Hematopoietic multipotent progenitor cell treated with erythropoietin and hydrocortisone succinate and interleukin-3 and kit ligand, for 6 days (in vitro differentiated cells): ENCODE measurements at places on chromosomes 16 and 17.

- DNase-seq: no peak
These were observed 80.0 kb downstream of the PCTP start for GRCh38 chr17:55830699-55831471.

DNA sequence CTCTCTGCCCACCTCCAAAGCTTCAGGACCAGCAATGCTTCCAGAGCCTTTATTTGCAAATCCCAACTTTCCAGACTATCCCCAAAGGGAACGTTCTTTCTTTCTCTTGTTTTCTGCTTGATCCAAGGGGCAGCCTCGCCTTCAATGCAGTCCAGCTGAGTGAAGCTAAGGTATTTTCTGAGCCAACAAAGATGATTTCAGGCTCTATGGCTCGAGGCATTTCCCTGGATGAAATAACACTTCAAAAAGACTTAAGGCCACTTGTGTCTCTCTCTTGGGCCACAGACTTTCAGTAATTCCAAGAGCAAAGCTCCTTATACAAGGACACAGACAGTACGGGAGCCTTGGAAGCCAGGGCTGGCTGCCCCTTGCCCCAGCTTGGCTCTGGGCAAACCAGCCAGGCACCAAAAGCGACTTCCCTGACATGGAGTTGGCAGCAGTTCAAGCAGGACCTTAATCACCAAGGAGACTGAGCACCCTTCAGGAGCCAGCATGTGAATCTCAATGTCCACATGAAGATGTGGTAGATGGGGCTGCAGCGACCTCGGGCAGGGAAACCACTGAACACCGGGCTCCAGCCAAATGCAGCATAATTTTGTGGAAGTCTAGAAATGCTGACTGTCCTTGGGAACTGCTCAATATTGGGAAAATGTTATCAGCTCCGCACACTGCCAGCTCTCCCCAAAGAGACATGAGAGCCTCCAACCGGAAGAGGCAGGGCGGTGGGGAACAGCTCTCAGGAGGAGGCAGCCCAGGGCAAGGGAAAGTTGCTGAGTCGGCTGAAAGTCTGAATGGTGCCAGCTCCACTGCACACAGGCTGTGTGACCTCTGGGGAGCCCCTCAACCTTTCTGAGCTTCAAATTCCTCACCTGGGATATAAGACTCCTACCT lies 39.0 kb downstream of the TK2 start:
- peak; percentile 34 for DNase-seq

DNA sequence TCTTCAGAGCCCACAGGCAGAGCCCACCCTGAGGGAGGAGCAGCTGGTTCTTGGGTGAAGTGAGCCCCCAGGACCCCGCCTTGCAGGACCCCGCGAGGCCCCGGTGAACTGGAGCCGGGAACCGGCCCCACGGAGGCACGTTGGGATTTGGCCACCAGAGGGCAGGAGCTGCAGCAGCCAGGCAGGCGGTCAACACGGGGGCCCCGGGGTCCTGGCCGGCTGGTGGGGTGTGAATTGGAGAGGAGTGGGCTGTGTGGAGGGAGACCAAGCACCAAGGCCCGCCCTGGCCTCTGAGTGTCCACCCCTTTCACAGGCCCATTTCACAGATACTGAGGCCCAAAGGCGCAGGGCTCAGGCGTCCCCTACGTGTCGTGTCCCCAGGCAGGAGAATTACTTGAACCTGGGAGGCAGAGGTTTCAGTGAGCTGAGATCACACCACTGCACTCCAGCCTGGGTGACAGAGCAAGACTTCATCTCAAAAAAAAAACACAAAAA lies 2.2 kb downstream of the DPEP1 start:
- DNase-seq: peak; percentile 48

DNA sequence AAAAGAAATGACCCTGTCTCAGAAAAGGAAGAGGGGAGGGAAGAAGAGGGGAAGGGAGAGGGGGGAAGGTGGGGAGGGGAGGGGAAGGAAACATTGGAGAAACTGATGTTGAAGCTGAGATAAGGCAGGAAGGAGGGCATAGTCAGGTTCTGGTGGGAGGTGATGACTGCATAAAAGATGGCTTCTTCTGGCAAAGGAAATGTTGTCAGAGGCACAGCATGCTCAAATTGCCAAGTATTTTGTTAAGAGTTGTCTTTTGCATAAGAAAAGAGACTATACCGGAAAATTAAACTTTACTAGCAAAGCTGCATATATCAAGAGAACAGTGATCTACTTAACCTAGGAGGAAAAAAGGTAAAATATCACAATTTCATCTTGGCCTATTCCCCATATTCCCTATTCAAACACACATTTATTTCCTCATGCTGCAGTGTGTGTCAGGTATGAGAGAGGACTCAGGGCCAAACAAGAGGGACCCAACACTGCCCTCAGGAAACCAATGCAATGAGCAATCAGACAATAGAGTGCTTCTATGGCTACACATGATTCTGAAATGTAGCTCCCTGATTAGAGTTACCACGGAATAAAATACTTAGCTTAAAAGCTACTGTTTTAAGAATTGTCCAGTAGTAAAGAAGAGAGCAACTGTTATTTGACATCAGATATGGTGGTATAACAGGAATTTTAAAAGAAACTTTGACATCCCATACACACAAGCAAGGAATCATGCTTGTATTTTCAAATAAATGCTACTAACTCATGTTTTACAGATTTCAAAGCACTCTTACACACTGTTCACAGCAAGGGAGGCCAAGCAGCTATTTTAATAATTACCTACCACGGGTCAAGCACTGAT lies 80.9 kb downstream of the PARN start:
- DNase-seq: no peak

- DNase-seq: no peak
These were observed 15.0 kb upstream of the MYLK3 start for GRCh38 chr16:46763147-46763546.

GRCh38 chr16:24598777-24599437 lies 59.5 kb downstream of the RBBP6 start:
- no peak for DNase-seq

DNA sequence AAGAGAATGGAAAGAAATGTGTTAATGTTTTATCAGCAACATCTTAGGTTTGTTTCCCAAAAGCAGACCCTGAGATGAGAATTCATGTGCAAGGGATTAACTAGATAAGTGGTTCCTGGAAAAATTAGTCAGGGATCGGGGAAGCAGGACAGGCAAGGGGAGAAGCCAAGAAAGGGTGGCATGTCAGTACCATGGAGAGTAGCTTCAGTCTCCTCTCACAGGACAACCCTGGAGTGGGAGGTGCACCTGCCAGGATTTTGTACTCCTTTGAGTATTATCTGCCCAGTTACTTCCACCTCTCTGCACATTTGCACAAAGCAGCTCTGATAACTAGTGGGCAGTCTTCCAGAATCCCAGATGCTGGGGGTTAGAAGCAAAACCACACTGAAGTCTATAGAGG lies 117.0 kb downstream of the RGS9 start:
- DNase-seq: no peak

DNA sequence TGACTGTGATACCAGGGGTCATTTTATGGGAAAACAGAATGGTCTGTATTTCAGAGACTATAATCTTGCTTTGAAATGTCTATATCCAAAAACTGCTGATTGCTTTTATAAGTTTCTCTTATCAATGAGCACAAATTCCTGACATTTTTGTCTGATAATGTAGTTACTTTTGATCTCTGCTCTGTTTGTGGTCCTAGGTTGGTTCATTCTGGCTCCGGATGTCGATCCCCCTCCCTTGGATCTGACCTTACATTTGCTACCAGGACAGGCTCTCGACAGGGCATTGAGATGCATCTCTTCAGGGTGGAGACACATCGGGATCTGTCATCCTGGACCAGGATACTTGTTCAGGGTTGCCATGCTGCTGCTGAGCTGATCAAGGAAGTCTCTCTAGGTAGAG lies 27.3 kb upstream of the VPS4A start:
- no peak for DNase-seq

DNA sequence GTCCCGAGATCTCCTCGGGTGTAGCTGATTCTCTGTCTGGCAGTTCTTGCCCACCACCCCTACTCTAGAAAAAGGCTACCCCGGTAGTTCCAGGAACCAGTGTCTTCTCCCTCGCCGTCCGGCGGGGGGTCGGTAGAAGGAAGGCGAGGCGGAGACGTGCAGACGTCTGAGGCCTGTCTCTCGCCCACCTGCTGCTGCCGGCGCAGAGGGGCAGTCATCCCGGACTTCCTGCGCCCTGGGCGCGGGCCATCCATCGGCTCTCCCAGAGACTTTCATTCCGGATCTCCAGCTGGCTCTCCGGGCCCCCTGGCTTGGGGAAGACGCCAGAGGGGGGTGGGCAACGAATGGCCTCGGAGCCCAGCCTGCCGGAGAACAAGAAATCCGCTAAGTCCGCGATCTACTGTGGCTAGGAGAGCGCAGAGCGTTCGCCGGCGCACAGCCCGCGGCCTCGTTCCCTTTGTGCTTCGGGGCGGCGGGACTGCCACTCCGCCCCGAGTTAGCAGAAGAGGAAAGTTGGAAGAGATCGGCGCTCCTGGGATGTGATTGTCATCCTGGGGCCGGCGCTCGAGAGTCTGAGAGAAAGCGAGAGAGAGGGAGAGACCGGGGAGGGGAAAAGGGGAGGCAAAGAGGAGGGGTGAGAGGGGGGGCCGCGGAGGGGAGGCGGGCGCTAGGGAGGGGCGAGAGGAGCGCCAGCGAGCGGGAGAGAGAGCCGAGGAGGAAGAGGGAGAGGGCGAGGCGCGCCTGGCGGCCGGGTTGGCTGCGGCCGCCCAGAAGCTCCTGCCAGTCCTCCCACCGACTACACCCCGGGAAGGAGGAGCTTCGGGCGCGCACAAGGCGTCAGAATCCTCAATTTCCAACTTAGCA lies at the start of gene IRX5:
IRX5 (plus strand) TSS at position 861 of the 864 bp plus-strand sequence. CDS start 334 bp downstream, outside the sequence.
- peak; percentile 71 for DNase-seq

DNA sequence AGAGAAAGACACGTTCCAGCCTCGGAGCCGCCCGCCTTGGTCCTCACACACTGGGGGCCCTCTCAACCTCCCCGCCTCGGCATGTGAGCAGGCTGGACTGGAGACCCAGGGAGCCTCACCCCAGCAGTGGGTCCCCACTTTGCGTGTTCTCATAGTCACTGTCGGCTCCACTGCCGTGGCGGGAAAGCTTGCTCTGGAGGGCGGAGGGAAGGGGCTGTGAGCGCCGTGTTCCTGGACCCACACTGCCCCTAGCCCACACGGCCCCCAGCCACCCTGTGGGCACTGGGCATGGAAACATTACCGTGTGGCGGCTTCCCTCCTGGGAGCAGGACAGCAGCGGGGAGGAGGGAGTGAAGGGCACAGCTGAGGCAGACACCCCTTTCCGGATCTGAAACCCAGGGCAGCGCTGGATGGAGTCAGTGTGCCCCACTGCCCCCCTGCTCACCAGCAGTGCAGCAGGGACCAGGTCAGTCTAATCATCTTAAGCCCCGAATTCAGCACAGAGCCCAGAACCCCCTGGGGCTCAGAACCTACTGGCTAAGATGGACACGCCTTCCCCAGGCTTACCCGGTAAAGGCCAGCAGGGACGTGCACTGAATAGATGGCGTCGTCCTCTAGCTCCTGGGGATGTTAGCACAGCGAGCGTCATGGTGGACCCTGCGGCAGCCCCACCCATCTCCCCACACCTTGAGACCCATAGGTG lies 7.2 kb downstream of the TP53I13 start:
- DNase-seq: no peak

- DNase-seq: peak; percentile 79
These were observed 585 bp downstream of the AP1G1 start for GRCh38 chr16:71807905-71808592.

DNA sequence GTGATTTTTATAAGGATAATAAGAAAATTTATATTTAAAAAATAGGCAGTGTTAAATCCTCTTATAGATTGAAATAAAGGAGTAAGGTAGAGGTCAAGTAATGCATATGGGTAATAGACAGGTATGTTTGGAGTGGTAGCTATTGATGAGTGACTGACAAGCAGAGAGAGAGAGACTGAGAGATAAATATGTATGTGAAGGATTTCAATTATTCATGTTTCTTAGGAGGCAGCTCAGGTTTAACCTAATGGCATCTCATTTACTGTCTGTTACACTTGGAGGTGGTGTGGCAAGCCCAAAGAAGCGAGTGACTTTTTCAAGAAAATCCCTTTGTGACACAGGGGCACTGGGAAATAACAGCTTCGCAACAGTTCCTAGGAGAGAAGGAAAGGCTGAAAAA lies 120.2 kb downstream of the KIF2B start:
- DNase-seq: no peak
